ENCODE measurements at places on chromosomes 2 and 18.

GRCh38 chr18:8800876-8801262, 95.5 kb downstream of the MTCL1 start:
- no peaks in the 10 kb centered on the region for H3K27me3 ChIP-seq
- no peak for DNase-seq
- H3K4me1 ChIP-seq = peaks cover 11% of the 10 kb centered on the region
- no peak overlapping the region for H3K4me3 ChIP-seq
- no peak overlapping the region for H3K27ac ChIP-seq
- H3K36me3 ChIP-seq = peaks cover 6% of the 10 kb centered on the region

DNA sequence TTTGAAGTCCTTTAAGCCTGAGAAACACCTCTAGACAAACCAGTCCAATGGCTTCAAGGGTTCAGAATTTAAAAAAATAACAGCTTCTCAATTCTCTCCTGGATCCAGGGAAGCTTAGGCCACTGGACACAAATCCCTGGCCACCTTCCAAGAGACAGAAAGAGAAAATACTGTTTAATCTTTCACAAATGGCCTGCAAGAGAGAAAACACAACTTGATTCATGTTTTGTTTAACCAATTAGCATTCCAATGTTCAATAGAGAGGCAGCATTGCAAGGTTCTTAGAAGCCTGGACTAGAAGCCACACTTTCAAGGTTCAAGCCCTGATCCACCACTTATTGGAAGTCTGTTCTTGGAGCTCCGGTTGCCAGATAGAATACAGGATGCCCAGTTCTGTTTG, 109.0 kb upstream of the PARD3B start:
- no peak overlapping the region for H3K27ac ChIP-seq
- no peaks in the 10 kb centered on the region for H3K27me3 ChIP-seq
- no peak overlapping the region for H3K4me3 ChIP-seq
- no peak for DNase-seq

- peaks cover 9% of the 10 kb centered on the region for H3K4me1 ChIP-seq
- no peaks in the 10 kb centered on the region for H3K36me3 ChIP-seq
- no peak overlapping the region for H3K27ac ChIP-seq
- no peak for DNase-seq
These were observed 398.8 kb upstream of the TRIB2 start for GRCh38 chr2:12317814-12318426.

DNA sequence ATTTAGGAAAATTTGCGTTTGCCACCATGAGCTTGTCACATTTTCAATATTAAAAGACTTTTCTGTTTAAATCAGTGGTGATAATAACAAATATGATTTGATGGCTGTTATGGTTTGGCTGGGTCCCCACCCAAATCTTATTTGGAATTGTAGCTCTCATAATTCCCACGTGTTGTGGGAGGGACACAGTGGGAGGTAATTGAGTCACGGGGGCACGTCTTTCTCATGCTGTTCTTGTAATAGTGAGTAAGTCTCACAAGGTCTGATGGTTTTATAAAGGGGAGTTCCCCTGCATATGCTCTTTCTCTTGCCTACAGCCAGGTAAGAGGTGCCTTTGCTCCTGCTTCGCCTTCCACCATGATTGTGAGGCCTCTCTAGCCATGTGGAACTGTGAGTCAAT, 83.4 kb upstream of the RGPD4 start:
- H3K27ac ChIP-seq = no peak overlapping the region
- DNase-seq = no peak

GRCh38 chr18:10258836-10259474, 195.5 kb upstream of the APCDD1 start:
- no peaks in the 10 kb centered on the region for H3K36me3 ChIP-seq
- H3K27me3 ChIP-seq = no peaks in the 10 kb centered on the region
- no peak overlapping the region for H3K4me3 ChIP-seq
- no peak overlapping the region for H3K27ac ChIP-seq
- H3K4me1 ChIP-seq = no peaks in the 10 kb centered on the region
- DNase-seq = no peak

DNA sequence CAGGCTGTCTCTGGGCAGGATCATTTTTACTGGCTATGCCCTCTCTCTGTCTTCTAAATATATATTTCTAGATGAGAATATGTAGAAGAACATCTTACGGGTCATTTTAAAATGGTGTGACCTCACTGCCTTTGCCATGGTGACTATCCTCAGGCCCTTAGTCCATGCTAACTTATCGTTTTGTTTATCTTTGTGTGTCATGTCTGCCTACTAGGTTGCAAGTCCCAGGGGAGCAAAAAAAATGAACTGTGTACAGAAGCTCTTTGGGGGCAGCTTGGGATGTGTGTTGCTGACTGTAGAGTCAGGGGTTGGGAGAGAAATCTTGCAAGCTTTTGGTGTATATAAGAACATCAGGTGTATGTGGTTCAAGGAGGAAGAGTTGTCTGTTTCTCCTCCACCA, 11.0 kb downstream of the CPSF3 start:
- no peak for DNase-seq
- H3K36me3 ChIP-seq = peaks cover 9% of the 10 kb centered on the region
- H3K4me3 ChIP-seq = no peak overlapping the region
- no peak overlapping the region for H3K27ac ChIP-seq
- H3K4me1 ChIP-seq = no peaks in the 10 kb centered on the region
- H3K27me3 ChIP-seq = no peaks in the 10 kb centered on the region

DNA sequence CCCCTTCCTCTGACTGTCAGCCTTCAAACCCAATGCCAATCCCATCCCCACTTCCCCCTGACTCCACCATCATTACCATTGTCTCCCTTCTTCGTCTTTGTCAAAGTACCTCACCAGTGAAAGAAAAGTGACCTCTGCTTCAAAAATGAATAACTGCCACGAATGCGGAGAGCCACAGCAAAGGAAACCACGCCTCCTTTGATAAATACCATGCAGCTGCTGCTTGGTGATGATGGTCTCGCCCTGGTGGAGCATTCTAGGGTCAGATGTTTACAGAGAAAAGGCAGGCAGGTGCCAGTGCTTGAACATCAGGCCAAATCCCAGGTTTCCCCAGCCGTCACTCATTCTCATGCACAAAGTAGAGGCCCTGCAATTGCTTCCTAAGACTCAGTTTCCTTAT, 162.2 kb downstream of the BCL11A start:
- no peaks in the 10 kb centered on the region for H3K36me3 ChIP-seq
- DNase-seq = no peak
- H3K4me3 ChIP-seq = no peak overlapping the region
- H3K4me1 ChIP-seq = no peaks in the 10 kb centered on the region
- no peak overlapping the region for H3K27ac ChIP-seq
- H3K27me3 ChIP-seq = no peaks in the 10 kb centered on the region

- H3K4me1 ChIP-seq = no peaks in the 10 kb centered on the region
- no peaks in the 10 kb centered on the region for H3K27me3 ChIP-seq
- H3K36me3 ChIP-seq = peaks cover 27% of the 10 kb centered on the region
- H3K27ac ChIP-seq = no peak overlapping the region
These were observed 24.1 kb downstream of the CHST10 start for GRCh38 chr2:100393362-100393761.

DNA sequence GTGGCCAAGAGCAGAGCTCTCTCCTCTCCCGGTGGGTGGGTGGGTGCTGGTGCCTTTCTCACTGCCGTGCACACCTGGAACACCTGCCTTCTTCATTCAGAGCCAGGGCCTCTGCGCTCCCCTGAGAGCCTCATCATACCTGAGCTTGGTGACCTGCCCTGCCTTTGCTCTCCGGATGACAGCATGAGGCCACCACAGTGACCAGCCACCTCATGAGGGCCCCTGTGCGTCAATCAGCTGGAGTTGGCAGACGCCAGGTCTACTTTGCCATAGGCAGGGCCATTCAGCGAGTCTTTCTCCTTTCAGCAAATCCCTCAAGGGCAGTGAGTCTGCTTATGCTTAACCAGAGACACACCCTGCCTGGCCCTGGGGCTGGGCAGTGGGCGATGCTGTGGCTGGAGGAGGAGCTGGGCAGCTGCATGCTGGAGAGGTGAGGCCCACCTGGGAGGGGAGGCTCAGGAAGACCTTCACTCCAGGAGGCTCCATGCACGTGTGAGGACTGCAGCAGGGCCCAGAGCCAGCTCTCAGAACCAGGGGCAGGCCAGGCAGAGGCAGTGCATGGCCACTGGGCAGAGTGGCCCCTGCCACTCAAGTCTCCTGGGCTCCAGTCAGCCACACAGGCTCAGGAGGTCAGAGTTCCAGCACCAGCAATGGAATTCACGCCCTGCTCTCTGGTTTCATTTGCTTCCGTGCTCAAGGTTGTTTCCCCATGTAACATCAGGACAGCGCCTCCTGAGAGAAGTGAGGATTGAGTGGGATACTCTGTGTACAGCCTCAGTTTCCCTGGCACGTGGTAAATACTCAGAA, 417.5 kb upstream of the MYT1L start:
- no peaks in the 10 kb centered on the region for H3K36me3 ChIP-seq
- H3K27me3 ChIP-seq = no peaks in the 10 kb centered on the region
- DNase-seq = no peak

DNA sequence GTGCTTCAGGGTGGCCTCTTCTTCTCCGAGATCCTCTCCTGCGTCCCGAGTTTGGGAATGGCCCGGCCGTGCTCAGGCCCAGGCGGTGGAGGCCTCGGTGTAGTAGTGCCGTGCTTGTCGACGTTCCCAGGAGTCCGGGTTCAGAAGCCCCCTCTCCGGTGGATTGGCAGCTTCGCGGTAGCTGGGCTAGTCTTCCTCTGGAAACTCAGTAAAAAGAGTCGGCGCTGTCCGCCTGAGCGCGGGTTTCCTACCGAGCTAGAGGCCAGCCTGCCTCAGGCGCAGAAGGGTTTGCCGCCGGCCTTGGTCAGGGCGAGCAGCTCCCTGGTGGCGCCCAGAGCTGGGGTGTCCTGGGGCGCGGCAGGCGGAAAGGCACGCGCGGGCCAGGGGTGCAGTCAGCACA, 3.2 kb downstream of the RALBP1 start:
- 0 out of 2 replicates have a peak, but pooled peaks cover 2% of the 10 kb centered on the region for H3K4me1 ChIP-seq
- no peak overlapping the region for H3K27ac ChIP-seq
- H3K4me3 ChIP-seq = no peak overlapping the region
- H3K36me3 ChIP-seq = no peaks in the 10 kb centered on the region
- no peak for DNase-seq

- no peak overlapping the region for H3K4me3 ChIP-seq
- no peak overlapping the region for H3K27ac ChIP-seq
- no peak for DNase-seq
- no peaks in the 10 kb centered on the region for H3K27me3 ChIP-seq
- H3K36me3 ChIP-seq = no peaks in the 10 kb centered on the region
These were observed 66.7 kb downstream of the DNMT3A start for GRCh38 chr2:25274868-25275574.

- H3K27ac ChIP-seq = no peak overlapping the region
- H3K4me3 ChIP-seq = no peak overlapping the region
- H3K27me3 ChIP-seq = no peaks in the 10 kb centered on the region
- no peak for DNase-seq
- no peaks in the 10 kb centered on the region for H3K4me1 ChIP-seq
- H3K36me3 ChIP-seq = no peaks in the 10 kb centered on the region
These were observed 157.7 kb downstream of the HNMT start for GRCh38 chr2:138121666-138122661.

DNA sequence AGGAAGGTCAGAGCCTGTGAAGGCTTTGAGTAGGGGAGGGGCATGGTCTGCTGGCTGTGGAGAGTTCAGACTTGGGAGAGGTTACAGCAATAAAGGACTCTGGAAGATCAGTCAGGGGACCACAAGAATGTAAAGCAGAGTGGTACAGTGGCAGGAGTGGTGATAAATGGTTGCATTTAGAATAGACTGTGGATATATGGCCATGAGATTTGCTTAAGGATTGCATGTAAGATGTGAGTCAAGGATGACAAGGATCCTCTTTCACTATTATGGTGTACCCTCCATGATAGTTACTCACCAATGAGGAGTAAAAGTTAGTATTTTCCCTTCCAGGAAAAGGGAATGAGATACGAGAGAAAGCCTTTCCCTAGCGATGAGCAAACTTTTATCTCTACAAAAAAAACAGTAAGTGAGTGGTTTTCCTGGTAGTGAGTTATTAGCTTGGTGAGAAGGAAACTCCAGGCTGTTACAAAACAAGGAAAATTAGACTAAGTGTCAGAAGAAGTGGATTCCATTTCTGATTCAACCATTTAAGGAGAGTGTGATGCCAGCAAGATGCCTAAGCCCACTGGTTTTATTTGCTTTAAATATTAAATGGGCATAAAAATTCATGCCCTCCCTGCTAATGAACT, 818.0 kb upstream of the ACVR2A start:
- H3K4me1 ChIP-seq = no peaks in the 10 kb centered on the region
- H3K4me3 ChIP-seq = no peak overlapping the region
- no peaks in the 10 kb centered on the region for H3K36me3 ChIP-seq
- no peak for DNase-seq
- H3K27me3 ChIP-seq = no peaks in the 10 kb centered on the region
- H3K27ac ChIP-seq = no peak overlapping the region

DNA sequence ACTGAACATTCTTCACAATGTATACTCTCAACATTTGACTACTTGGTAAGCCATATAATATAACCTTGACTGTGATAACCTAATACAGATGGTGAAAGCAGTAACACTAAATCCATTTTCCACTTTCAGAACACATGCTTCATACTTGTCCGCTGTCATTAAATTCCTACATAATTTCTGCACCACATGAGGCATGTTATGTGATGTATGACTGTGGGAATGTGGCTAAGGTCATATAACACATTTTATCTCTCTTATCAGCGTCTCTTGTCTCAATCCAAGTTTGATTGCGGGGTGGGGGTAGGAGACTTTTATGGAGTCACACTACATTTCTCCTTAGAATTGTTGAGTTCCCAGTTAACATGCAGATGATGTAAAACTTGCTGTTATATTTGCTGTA, 110.9 kb downstream of the MTCL1 start:
- peaks cover 20% of the 10 kb centered on the region for H3K36me3 ChIP-seq
- no peak overlapping the region for H3K4me3 ChIP-seq
- no peaks in the 10 kb centered on the region for H3K4me1 ChIP-seq
- DNase-seq = no peak
- H3K27ac ChIP-seq = no peak overlapping the region
- H3K27me3 ChIP-seq = no peaks in the 10 kb centered on the region

- H3K27ac ChIP-seq = no peak overlapping the region
- H3K4me3 ChIP-seq = no peak overlapping the region
- DNase-seq = no peak
- H3K27me3 ChIP-seq = no peaks in the 10 kb centered on the region
These were observed 105.6 kb downstream of the CSRNP3 start for GRCh38 chr2:165575044-165575615.

- no peaks in the 10 kb centered on the region for H3K27me3 ChIP-seq
- no peaks in the 10 kb centered on the region for H3K36me3 ChIP-seq
- H3K27ac ChIP-seq = no peak overlapping the region
These were observed 346.9 kb downstream of the MEIS1 start for GRCh38 chr2:66781804-66782203.

DNA sequence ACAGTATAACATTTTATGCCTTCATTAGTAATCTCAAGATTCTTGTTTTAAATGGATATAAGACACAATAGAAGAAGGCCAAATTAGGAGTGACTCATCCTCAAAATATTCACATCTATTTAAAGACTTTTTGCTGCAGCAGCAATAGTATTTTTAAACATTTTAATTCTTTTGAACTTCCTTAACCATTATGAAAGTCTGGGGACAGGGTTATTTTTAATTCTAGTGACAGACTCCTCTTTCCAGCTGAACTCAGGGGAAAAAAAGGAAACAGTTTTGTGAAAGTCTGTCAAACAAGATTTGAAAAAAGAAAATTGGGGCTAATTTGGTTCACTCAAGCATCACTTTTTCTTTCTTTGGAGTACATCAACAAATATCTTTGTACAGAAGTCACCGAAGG, 541.8 kb downstream of the NUP35 start:
- H3K36me3 ChIP-seq = no peaks in the 10 kb centered on the region
- H3K4me3 ChIP-seq = no peak overlapping the region
- no peaks in the 10 kb centered on the region for H3K4me1 ChIP-seq
- DNase-seq = no peak
- H3K27ac ChIP-seq = no peak overlapping the region
- H3K27me3 ChIP-seq = no peaks in the 10 kb centered on the region

GRCh38 chr2:156342254-156343095, 10.0 kb upstream of the NR4A2 start:
- peak overlapping the region; percentile 83 for H3K4me3 ChIP-seq
- no peak for DNase-seq
- H3K4me1 ChIP-seq = no peaks in the 10 kb centered on the region
- H3K27ac ChIP-seq = no peak overlapping the region
- H3K36me3 ChIP-seq = no peaks in the 10 kb centered on the region
